Gastrocnemius medialis (tissue), 4 donors: ENCODE measurements at places on chromosomes 3 and 15. TPM values are rescaled to one million over a fixed set of nuclear protein-coding genes. Genes with fewer than 3 reads are reported as not detected.
A peak's percentile ranks its signal among the peaks of the same experiment; 100 is the strongest.

DNA sequence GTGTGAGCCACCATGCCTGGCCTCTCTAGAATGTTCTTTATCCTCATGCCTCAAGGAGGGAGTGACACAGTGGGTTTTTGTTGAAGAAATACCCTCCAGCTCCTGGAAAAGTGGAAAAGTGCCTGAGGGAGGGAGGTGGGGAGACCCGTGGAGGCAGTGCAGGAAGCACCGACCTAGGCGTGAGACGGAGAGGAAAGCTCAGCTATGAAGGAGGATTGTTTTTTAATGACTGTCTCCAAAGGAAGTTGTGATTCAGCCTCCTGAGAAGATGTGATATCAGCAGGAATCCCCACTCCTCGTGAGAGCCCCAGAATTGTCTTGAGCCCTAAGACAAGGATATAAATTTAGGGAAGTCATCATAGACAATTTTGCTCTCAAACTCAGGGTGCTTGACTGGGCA, 21.7 kb downstream of the RPLP1 start:
- no peaks in the 10 kb centered on the region for H3K36me3 ChIP-seq
- no peaks in the 10 kb centered on the region for H3K27me3 ChIP-seq
- no peak overlapping the region for H3K27ac ChIP-seq
- no peak for DNase-seq
- no peak overlapping the region for H3K4me3 ChIP-seq

GRCh38 chr3:190293621-190294020, 28.6 kb downstream of the CLDN1 start:
- no peak overlapping the region for H3K27ac ChIP-seq
- no peaks in the 10 kb centered on the region for H3K4me1 ChIP-seq
- H3K4me3 ChIP-seq: no peak overlapping the region
- no peak for DNase-seq
- H3K27me3 ChIP-seq: no peaks in the 10 kb centered on the region
- no peaks in the 10 kb centered on the region for H3K36me3 ChIP-seq

DNA sequence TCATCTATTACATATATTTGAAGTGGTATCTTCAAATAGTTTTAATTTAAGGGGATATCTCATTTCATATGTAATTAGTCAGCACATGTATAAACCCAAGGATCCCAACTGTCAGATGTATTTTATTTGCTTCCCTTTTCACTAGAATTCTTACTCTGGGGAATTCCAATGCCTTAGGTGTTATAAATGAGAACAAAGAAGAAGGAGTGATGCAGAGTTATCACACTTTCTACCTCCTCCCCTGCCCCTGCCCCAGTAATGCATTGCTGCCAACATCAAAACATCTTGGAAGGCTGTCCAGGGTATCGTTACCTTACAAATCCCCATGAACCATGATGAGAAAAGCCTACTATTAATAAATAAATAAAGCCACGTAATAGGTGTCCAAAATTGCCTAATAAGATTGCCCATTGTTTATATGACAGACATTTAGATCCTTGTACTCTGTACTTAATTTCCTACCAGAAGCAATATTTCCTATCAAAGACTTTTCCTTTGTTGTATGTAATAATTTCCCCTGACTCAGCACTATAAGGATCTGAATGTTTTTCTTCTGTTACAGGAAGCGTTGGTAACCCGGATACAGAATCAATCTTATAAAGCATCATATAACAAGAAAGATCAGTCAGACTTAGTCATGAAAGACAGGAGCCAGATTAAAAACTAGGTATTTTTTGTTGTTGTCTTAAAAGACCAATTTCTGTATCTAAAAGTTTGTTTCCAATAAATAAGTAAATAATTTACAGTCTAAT, 38.8 kb downstream of the CBLB start:
- H3K36me3 ChIP-seq: no peaks in the 10 kb centered on the region
- H3K4me1 ChIP-seq: peaks cover 54% of the 10 kb centered on the region
- no peak overlapping the region for H3K27ac ChIP-seq
- no peaks in the 10 kb centered on the region for H3K27me3 ChIP-seq
- DNase-seq: no peak

GRCh38 chr15:90558171-90558573, 28.4 kb downstream of the CRTC3 start:
- no peaks in the 10 kb centered on the region for H3K36me3 ChIP-seq
- peak overlapping the region; percentile 69 for H3K27ac ChIP-seq
- no peak overlapping the region for H3K4me3 ChIP-seq

GRCh38 chr3:30539772-30540171, 66.6 kb upstream of the TGFBR2 start:
- H3K27ac ChIP-seq: no peak overlapping the region
- no peaks in the 10 kb centered on the region for H3K36me3 ChIP-seq
- no peaks in the 10 kb centered on the region for H3K27me3 ChIP-seq
- H3K4me3 ChIP-seq: no peak overlapping the region
- no peaks in the 10 kb centered on the region for H3K4me1 ChIP-seq

GRCh38 chr15:75203908-75204263, 2.2 kb downstream of the C15orf39 start:
- H3K4me1 ChIP-seq: peaks cover 7% of the 10 kb centered on the region
- H3K27me3 ChIP-seq: no peaks in the 10 kb centered on the region
- H3K27ac ChIP-seq: peak overlapping the region; percentile 82
- no peak for DNase-seq
- no peaks in the 10 kb centered on the region for H3K36me3 ChIP-seq

GRCh38 chr15:83474578-83474977, 27.4 kb downstream of the SH3GL3 start:
- no peak overlapping the region for H3K4me3 ChIP-seq
- H3K27ac ChIP-seq: no peak overlapping the region
- no peaks in the 10 kb centered on the region for H3K36me3 ChIP-seq

Gene C3orf33
- total RNA-seq: 5.3 TPM

Gene EXD1
- total RNA-seq: not detected
